ENCODE measurements at places on chromosomes 12 and 14.

DNA sequence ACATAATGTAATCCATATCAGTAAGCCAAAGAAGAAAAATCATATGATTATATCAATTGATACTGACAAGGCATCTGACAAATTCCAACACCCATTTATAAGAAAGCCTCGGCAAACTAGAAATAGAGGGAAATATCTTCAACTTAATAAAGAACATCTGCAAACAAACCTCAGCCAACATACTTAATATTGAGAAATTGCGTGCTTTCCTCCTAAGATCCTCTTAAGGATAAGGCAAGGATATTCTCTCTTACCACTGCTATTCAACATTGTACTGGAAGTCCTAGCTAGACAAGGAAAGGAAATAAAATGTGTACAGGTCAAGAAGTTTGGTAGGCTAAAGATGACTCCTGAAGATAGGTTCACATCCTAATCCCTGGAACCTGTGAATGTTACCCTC, 115.9 kb downstream of the DERA start:
- no peak for DNase-seq

DNA sequence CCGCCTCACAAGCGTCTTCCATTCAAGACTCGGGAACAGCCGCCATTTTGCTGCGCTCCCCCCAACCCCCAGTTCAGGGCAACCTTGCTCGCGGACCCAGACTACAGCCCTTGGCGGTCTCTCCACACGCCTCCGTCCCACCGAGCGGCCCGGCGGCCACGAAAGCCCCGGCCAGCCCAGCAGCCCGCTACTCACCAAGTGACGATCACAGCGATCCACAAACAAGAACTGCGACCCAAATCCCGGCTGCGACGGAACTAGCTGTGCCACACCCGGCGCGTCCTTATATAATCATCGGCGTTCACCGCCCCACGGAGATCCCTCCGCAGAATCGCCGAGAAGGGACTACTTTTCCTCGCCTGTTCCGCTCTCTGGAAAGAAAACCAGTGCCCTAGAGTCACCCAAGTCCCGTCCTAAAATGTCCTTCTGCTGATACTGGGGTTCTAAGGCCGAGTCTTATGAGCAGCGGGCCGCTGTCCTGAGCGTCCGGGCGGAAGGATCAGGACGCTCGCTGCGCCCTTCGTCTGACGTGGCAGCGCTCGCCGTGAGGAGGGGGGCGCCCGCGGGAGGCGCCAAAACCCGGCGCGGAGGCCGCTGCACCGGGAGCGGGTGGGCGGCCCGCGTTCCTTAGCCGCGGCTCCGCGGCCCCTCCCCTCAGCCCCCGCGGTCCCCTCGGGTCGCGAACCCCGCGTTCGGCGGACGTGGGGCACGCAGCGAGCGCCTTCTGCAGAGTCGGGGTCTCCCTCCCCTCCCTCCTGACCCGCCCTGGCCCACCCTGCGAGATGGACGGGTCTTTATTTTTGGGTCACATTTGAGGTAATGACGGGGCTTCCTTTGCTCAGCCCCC, at the start of gene UBC:
Gene UBC, minus strand, starts transcription at position 259 of the 847 bp plus-strand sequence. CDS start 879 bp downstream, outside the sequence.
- DNase-seq = peak; percentile 81

GRCh38 chr12:44875954-44876543, at the start of gene NELL2:
Gene NELL2, minus strand, starts transcription at chr12:44876315. Its CDS starts 446 bp downstream, at chr12:44875869.
- DNase-seq = peak; percentile 34

DNA sequence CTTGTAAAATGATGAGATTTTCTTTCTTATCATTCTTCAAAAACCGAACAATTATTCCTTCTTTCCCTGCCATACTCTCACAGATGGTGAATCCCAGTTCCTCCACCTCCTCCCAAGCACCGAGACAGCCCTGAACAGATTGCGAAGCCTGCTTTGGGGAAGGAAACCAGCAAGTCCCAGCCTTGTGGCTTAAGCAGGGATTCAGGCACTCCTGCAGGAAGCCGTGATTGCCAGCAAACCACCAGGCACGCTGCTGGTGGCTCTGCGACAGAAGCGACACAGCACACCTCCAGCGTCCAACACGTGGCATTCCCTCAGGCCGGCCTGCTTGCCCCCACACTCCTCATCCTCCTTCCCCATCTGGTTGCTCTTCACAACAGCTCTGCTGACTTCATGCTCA, 237.7 kb downstream of the GXYLT1 start:
- no peak for DNase-seq

GRCh38 chr12:11805043-11805442, 155.6 kb downstream of the ETV6 start:
- no peak for DNase-seq

DNA sequence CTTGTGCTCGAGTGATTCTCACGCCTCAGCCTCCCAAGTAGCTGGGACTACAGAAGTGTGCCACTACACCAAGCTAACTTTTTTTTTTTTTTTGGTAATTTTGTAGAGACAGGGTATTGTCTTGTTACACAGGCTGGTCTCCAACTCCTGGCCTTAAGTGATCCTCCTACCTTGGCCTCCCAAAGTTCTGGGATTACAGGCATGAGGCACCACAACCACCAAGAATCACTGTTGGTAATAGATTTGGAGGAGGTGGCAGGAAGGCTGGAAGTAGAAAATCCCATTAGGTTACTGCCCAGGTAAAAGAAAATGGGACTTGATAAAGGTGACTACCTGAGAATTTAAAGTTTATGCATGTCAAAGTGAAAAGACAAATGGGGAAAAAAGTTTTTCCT, 1.4 kb upstream of the CDCA4 start:
- DNase-seq = no peak

DNA sequence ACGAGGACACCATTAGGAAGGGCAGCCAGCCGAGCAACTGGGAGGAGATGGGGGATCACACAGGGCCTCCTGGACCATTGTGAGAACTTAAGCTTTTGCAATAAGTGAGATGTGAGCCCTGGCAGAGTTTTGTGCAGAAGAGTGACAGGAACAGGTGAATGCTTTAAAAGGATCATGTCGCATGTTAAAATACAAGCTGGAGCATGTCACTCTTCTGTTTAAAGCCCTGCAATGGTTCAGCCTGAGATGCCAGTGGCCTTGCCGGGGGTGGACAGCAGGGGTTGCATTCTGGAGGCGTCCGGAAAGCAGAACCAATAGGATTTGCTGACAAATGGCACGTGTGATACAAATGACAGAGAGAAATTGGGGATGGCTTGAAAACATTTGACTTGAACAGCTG, 137.5 kb upstream of the RFLNA start:
- no peak for DNase-seq

GRCh38 chr12:8947737-8948136, 1.7 kb downstream of the M6PR start:
- DNase-seq = no peak

- no peak for DNase-seq
Measured at GRCh38 chr12:114732426-114733030, 48.6 kb upstream of the TBX3 start.

GRCh38 chr14:65069874-65070413, 32.4 kb downstream of the MAX start:
- no peak for DNase-seq

GRCh38 chr12:38488866-38489265, 172.3 kb downstream of the ALG10B start:
- DNase-seq = no peak

GRCh38 chr14:105844047-105844630, 317.8 kb downstream of the TMEM121 start:
- no peak for DNase-seq

DNA sequence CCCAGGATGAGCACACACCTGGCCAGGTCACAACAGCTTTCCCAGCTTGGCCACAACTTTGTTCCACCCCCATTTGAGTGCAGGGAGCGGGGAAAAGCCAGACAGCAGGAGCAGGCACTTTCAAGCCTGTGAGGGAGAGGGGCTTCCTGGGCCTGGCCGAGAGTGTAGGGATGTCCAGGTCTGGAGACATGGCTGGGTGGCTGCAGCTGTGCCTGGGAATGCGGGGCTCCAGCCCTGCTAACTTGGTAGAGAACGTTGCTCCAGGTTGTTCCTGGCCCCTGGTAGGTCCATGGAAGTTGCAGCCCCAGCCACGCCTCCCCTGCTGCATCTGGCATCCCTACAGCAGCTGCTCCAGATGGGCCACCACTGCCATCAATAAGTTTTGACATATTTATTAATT, 738.5 kb downstream of the SLC6A15 start:
- no peak for DNase-seq

- no peak for DNase-seq
Measured at GRCh38 chr12:47722941-47723631, 2.2 kb downstream of the ENDOU start.

All from stimulated activated CD4-positive, alpha-beta T cell treated with anti-CD3 and anti-CD28 coated beads, TNF-alpha, amount 100 ng/mL, for 1 hour (primary cell).